ENCODE measurements at places on chromosomes 7 and 10.

DNA sequence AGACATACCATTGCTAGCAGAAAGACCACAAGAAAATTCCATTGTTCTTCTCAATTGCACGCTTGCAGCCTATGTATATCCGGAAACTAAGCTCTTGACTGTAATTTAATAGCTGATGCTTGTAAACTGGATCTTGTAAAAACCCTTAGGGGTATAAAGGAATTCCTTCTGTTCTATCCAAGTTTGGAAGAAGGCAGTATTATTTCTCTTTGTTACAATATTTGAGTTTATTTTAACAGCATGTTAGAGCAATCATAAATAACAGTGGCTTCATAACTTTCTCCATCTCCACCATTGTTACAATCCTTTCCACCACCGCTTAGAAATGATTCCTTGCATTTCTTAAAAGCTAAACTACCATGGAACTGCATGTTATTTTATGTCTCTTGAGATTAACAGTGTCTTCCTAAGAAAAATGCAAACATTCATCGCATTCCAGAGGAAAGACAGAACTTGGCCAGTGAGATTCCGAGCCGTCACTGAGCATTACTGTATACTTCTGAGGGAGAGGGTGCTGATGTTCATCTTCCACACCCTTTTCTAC is 92.5 kb downstream of the TRIL start:
- DNase-seq, result no peak

DNA sequence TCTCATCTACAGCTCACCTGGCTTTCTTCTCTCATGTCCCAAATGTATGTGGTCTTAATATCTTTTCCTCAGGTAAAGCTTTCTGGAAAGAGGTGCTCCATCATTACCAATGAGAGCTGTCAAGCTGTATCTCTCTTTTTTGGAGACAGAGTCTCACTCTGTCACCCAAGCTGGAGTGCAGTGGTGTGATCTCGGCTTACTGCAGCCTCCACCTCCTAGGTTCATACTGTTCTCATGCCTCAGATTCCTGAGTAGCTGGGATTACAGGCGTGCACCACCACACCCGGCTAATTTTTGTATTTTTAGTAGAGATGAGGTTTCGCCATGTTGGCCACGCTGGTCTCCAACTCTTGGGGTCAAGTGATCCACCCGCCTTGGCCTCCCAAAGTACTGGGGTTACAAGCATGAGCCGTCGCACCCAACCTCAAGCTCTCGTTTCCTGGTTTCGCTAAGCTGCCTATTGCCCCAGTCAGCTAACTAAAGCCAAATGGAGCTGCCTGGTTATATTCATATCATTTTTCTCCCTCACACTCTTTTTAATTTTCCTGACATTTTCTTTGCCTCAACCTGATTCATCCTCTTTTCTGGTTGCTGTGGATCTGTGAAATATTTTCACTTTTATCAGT is 60.5 kb downstream of the SUFU start:
- DNase-seq, result no peak

DNA sequence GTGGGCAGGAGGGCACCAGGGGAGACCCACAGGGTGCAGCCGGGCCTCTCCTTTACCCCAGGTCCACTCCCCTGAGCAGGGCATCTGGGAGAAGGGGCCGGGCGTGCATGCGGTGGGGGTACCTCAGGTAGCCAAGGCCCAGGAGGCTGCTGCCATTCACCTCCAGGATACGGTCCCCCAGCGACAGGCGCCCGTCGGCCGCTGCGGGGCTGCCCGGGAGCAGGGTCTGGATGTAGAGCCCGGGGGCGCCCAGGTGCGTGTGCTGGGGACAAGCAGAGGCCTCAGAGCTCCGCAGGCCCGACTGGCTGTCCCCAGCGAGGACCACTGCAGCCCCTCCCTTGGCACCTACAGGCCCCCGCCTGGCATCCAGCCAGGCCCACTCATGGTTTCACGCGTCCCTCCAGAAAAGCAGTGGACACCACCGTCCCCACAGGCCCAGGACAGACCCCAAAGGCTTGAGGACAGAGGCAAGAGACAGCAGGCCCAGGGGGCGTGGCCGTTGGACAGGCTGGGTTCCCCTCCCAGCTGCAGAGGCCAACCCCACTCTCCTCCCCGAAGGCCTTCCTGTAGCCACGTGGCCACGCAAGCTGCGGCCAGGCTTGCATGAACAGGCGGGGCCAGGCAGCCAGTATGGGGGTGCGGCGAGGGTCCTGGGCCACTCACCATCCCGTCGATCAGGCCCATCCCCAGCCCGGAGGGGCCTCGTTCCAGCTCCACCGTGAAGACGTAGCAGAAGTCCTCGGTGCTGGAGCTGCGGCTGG is 24.3 kb downstream of the AP5Z1 start:
- no peak for DNase-seq

DNA sequence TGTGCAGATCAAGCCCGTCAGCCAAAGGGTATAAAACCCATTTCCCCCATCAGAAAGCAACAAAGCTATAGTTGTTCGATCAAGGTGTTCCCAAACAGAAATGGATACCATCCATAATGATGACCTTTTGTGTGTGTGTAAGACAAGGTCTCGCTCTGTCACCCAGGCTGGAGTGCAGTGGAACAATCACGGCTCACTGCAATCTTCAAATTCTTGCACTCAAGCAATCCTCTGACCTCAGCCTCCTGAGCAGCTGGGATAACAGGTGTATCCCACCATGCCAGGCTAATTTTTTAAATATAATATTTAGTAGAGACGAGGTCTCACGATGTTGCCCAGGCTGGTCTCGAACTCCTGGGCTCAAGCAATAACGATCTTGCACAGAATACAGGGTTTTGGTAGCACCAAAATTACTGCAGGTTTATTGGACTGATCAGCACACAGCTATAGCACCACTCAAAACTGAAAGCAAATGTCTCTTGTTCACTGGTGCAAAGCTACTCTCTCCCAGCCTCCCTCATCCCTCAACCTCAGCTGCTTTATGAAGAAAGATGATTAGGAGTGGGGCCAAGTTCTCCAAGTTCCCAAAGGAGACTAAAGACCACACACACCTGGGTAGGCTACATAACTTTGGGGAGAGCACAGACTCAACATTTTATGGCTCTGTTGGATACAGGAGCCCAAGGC is 80.5 kb downstream of the ABI1 start:
- DNase-seq, result no peak

GRCh38 chr10:31972519-31973041 is 43.9 kb upstream of the ARHGAP12 start:
- DNase-seq, result no peak
